ENCODE measurements at places on chromosomes 6 and 20.
A peak's percentile ranks its signal among the peaks of the same experiment; 100 is the strongest.

DNA sequence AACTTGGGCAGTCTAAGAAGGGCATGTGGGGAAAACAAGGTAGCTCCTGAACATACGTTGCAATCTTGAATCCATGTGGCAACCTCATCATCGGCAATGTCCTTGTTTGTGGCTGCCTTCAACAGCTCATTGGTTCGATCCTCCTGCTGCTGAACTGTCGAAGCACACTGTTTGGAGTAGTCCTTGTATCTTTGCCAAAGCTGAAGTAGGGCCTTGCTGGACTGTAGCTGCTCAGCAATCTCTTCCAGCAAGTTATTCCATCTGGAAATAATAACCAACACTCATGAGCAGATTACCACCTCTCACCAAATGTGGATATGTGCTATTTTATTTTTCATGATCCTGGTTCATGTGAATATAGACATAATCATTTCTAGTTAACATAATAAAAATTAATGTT lies 413.3 kb downstream of the ESR1 start:
- DNase-seq = no peak

- DNase-seq = peak; percentile 85
These were observed 129.6 kb upstream of the BEND3 start for GRCh38 chr6:107244742-107245480.

- DNase-seq = no peak
These were observed 987.0 kb upstream of the MAP3K7 start for GRCh38 chr6:91573826-91574416.

- no peak for DNase-seq
These were observed 38.7 kb downstream of the TAB2 start for GRCh38 chr6:149356081-149356750.

DNA sequence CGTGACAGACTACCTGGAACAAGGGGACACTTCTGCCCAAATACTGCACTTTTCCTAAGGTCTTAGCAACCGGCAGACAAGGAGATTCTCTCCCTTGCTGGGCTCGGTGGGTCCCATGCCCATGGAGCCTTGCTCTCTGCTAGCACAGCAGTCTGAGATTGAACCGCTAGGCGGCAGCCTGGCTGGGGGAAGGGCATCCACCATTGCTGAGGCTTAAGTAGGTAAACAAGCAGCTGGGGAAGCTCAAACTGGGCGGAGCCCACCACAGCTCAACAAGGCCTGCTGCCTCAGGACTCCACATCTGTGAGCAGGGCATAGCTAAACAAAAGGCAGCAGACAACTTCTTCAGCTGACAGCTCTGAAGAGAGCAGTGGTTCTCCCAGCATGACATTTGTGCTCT lies 87.8 kb upstream of the ASCC3 start:
- DNase-seq = no peak

Measured in NCI-H446 treated with DMSO at 0.1 percent for 48 hours (cell line).